ENCODE measurements at places on chromosomes 7 and 10.

DNA sequence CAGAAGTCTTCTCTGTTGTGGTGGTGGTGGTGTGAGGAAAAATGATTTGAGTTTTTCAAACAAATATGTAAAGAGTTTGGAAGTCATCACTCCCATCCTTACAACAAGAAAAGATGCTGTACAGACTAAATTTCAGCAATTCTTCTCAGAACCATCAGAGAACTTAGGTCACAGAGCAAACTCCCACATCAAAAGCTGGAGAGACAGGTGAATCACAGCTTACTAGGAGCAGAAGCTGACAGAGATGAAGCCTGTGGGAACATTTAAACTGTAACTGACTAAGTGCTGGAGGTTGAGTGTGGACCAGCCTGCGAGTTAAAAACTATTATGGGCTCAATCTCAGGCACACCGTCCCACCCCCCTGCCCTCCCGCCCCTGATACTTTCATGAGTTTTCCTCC lies 97.3 kb downstream of the AKR1D1 start:
- no peak for DNase-seq

DNA sequence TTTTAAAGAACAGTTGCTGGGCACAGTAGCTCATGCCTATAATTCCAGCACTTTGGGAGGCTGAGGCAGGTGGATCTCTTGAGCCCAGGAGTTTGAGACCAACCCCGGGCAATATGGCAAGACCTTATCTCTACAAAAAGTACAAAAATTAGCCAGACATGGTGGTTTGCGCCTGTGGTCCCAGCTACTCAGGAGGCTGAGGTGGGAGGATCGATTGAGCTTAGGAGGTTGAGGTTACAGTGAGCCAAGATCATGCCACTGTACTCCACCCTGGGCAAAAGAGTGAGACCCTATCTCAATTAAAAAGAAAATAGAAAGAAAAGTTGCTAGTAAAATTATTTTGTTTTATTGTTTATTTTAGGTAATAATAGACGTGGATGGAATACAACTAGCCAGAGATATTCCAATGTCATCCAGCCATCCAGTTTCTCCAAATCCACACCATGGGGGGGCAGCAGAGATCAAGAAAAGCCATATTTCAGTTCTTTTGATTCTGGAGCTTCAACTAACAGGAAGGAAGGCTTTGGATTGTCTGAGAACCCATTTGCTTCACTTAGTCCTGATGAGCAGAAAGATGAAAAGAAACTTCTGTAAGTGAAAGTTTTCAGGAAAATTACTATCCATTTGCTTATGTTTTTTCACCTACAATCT lies 3.0 kb downstream of the NUP42 start:
- DNase-seq = no peak

- DNase-seq = no peak
Measured at GRCh38 chr10:102656791-102657371, 12.6 kb downstream of the TRIM8 start.

DNA sequence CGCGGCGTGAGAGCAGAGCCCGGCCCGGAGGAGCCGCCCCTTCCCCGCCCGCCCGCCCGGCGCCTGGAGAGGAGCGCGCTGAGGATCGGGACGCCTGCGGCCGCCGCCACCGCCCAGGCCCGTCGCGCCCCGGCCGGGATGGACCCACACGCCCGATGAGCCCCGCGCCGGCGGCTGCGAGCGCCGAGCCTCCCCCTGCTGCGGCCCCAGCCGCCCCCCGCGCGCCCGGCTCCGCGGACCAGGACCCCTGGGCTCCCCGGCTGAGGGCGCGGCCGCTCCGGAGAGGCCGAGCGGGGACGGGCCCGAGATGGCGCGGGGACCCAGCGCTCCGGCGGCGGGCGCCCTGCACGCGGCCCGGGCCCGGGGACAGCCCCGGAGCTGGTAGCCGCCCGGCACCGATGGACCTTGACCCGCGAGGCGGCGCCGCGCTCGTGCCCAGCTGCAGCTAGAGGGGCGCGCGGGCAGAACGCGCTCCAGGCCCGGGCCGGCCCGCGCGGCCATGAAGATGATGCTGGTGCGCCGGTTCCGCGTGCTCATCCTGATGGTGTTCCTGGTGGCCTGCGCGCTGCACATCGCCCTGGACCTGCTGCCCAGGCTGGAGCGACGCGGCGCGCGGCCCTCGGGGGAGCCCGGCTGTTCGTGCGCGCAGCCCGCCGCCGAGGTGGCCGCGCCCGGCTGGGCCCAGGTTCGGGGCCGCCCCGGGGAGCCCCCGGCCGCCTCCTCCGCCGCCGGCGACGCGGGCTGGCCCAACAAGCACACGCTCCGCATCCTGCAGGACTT lies 520 bp downstream of the FAM20C start:
- no peak for DNase-seq

DNA sequence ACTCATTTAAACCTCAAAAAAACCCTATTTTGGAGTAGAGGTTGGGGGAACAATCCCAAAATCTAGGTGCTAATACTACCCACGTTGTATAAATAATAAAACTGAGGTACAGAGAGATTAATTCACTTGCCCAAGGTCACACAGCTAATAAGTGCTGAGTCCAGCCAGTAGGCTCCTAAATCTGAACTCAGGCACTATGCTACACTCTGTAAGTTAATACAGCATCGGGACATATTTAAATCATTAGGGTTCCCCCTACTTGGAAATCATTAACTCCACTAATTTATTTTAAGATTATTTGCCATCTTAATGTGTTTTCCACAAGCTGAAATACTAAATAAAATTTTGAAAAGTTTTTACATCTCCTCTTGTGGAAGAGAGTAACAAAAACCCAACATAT lies 24.2 kb downstream of the PIP4K2A start:
- no peak for DNase-seq
